Hepatocyte (in vitro differentiated cells): ENCODE measurements at places on chromosomes 4 and X. TPM values are rescaled to one million over a fixed set of nuclear protein-coding genes. Genes with fewer than 3 reads are reported as not detected.

The GC gene
- polyA plus RNA-seq, result 352 and 487 TPM in 2 replicates

The GRID2 gene
- polyA plus RNA-seq, result 0.11 and 0.53 TPM in 2 replicates

The GIMD1 gene
- not detected in 2 replicates for polyA plus RNA-seq

The PPP1R2C gene
- polyA plus RNA-seq, result not detected in 2 replicates

The TKTL2 gene
- polyA plus RNA-seq, result not detected in 2 replicates

The CXXC4 gene
- polyA plus RNA-seq, result 2.6 and 2.8 TPM in 2 replicates

The ZNF157 gene
- polyA plus RNA-seq, result not detected in 2 replicates

The CT45A3 gene
- not detected in 2 replicates for polyA plus RNA-seq

The ACTRT1 gene
- polyA plus RNA-seq, result not detected in 2 replicates

The CENPE gene
- 1.2 and 4.3 TPM in 2 replicates for polyA plus RNA-seq

The NLRP2B gene
- 0.06 TPM in 1 of 2 replicates, not detected in the other for polyA plus RNA-seq
